Stimulated activated CD4-positive, alpha-beta T cell treated with anti-CD3 and anti-CD28 coated beads, Interleukin-1b, Interleukin-23, amount 100 ng/mL, for 1 hour (primary cell): ENCODE measurements at places on chromosomes 6 and 20.

GRCh38 chr6:14129575-14129974 is 12.0 kb downstream of the CD83 start:
- no peak for DNase-seq

- DNase-seq = no peak
Measured at GRCh38 chr6:126069449-126069848, 83.1 kb downstream of the TRMT11 start.

- DNase-seq = no peak
Measured at GRCh38 chr20:11675920-11676629, 241.6 kb upstream of the BTBD3 start.

GRCh38 chr6:170132011-170132521 is 158.8 kb downstream of the DLL1 start:
- no peak for DNase-seq

GRCh38 chr20:58864346-58864745 is 11.8 kb downstream of the GNAS start:
- DNase-seq = no peak

- no peak for DNase-seq
Measured at GRCh38 chr6:97405818-97406409, 122.9 kb upstream of the MMS22L start.

GRCh38 chr20:62636446-62636845 is 5.9 kb upstream of the SLCO4A1 start:
- no peak for DNase-seq

DNA sequence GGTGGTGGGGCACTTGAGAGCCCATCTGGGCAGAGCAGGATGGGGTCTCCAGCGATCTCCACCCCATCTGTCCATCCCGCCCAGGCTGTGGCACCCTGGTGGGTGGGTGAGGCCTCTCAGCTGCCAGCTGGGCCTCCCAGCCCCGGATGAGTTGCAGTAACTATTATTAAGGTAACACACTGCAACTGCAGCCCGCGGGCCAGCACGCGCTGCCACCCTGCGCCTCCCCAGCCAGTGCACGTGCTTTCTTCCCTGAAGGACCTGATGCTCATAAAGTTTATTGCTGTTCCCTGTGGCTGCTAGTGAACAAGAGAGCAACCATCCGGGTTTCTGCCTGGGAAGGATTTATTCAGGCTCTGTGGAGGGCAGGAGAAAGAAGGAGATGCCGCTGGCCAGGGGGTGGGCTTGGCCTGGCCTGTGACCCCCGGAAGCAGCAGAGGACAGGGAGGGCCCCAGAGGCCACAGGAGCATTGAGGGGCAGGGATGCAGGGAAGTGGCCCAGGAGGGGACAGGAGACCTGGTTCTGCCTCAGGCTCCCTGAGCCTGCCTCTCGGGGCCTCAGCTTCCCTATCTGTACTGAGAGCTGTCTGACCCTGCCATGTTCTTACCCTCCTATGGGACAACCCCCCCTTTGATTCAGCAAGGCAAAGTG is 1.7 kb downstream of the IP6K3 start:
- DNase-seq = no peak

GRCh38 chr6:167973148-167973885 is 24.2 kb upstream of the KIF25 start:
- no peak for DNase-seq

DNA sequence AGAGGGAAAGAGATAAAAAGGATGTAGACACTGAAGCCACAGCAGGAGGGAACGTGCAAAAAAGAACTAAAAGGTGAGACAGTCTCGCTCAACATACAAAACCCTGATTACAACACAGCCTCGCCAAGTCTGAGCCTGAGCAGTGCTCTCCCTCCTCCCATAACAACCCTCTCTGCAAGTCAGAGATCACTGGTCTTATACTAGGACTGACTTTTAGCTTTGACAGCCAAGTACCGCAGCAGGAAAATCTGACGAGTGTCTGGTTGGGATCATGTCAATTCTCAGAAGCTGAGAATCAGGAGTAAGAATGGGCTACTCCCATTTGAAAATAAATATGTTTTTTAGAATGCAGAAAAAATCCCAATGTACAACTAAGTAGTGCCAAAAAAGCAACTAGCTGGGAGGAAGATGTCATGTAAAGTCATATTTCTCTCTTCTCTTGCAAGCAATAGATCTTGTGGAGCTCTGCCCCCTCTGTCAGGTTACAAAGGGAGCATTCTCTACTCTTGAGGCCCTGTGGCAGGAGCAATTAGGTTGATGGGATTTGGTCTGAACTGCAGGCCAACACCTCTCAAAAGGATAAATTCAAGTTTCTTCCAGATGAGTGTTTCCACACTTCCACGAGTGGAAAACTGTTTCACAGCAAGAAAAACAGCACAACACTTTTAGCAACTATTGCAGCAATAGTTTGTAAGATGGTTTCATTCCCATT is 118.9 kb upstream of the COL21A1 start:
- DNase-seq = no peak

GRCh38 chr6:109788687-109789086 is 97.6 kb downstream of the FIG4 start:
- no peak for DNase-seq

DNA sequence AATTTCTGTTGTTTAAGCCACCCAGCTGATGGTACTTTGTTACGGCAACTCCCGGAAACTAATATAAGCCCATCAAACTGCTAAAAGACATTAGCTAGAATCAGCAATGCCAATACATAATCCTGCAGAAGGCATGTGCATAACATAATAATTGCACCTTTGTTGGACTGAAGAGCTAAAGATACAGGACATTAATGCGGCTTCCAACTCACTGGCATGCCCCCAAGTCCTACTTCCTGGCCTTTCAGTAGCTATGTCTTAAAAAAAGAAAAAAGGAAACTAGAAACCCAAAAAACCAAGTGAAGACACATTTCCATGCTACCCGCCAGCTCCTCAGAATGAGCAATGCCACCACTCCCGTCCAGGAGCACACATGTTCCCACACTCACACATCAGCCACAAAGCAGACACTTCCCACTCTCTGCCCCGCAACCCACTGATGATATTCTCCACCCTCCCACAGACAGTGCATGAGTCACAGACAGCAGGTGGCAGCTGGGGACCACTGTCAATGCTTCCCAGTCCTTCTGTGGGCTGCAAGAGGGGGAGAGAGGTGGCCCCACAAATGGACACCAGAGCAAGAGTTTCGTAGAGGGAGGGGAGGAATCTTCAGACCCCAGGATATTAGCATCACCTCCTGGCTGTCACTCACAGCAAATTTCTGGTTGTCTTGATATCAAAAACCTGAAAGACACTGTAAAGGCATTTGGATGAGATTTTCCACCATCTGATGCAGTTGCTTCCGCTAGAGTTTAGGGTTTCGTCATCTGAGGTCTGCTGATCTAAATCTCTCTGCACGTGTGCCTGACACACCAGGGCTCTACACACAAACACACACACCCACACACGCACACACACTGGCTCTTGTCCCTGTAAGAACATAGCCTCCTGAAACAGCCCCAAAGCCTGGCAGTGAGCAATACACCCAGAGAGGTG is 32.8 kb downstream of the GFOD1 start:
- peak; percentile 48 for DNase-seq

GRCh38 chr6:33181141-33181540 is 11.1 kb downstream of the COL11A2 start:
- DNase-seq = no peak

DNA sequence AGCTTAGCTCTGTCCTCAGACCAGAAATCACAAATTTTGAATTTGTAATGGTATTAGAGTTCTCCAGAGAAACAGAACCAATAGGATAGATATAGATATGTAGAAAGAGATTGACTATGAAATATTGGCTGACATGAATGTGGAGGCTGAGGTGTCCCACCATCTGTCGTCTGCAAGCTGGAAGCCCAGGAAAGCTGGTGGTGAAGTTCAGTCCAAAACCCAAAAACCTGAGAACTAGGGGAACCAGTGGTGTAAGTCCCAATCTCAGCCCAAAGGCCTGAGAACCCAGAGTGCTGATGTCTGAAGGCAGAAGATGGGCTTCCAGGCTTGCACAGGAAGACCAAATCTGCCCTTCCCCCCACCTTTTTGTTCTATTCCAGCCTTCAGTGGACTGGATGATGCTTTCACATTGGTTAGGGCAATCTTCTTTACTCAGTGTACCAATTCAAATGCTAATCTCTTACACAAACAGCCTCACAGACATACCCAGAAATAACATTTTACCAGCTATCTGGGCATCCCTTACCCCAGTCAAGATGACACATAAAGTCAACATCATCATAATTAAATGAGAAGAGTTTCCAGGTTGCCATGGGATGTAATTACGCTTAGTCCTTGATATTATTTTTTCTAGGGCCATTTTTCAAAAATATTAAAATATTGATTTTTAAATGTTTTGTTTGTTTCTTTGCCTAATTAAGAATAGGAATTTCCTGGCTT is 570.8 kb downstream of the UTRN start:
- no peak for DNase-seq

- no peak for DNase-seq
Measured at GRCh38 chr6:48535582-48536009, 424.6 kb upstream of the PTCHD4 start.

DNA sequence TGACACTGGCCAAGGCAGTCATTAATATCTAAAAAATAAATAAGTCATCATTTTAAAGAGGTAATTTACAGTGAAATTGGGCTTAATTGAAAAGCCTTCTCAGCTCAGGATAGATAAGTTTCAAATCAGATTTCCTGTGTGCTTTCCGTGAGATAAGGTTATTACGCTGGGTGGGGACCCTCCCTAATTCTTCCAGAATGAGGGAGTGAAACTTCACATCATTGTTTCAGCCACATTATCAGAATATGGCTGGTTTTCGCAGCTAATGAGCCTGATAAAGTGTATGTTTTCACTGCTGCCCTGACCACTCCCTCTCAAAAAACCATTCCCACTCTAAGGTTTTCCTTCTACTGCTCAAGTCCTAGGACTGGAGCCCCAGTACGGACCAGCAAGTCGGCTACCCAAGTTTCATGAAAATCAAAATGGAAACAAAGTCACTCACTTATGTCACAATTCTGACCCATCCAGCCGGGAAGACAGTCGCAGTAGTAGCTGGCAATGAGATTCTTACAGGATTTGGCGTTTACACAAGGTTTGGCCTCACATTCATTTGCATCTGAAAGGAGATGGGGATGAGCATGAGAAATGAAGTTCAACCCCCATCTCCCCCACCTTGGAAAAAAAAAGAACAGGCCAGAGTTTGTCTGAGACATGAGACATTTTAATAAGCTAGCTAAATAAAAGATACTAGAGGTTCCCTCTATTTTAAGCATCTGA is 24.6 kb downstream of the JAG1 start:
- DNase-seq = no peak

- no peak for DNase-seq
Measured at GRCh38 chr6:72322771-72323170, 299.1 kb upstream of the KCNQ5 start.

DNA sequence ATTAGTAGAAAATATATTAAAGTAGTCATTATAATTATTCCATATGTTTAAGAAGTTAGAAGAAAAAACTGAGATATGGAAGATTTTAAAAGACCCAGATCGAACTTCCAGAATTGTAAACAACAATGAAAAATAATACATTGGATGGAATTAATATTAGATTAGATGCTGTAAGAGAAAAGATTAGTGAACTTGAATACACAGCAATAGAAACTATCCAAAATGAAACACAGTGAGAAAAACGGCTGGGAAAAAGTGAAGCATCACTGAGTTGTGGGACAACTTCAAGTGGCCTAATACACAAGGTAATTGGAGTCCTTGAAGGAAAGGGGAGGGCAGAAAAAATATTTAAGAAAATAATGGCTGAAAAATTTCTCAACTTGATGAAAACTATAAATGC is 4.2 kb upstream of the TTBK1 start:
- no peak for DNase-seq

GRCh38 chr6:169843110-169843509 is 91.7 kb downstream of the ERMARD start:
- no peak for DNase-seq

DNA sequence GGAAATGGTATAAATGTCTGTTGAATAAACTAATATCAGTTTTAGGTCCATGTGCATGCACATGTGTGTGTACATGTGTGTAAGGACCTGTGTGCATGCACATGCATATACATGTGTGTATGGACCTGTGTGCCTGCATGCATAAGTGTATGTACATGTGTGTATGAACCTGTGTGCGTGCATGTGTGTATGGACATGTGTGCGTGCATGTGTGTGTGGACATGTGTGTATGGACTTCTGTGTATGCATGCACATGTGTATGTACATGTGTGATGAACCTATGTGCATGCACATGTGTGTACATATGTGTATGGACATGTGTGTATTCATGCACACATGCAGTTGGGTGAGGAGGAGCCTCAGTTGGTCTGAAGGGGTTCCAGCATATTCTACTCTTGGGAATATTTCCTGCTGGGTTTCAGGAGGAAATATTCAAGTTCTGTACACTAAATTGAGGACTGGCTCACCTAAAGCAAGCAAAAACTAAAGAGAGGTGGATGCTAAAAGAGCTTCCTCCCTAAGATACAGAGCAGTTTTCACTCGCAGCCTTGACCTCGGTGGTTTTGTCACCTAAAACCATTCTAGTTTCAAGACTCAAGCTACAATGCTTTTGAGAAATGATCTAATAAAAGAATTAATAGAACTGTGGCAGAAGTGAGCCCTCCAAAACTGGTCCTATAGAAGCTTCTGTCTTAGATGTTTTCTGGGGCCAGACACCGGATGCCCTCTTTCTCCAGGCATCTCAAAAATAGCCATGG is 742.8 kb downstream of the MAFB start:
- no peak for DNase-seq
